Stomach (tissue), 19 donors: ENCODE measurements at places on chromosomes 5 and 9. TPM values are rescaled to one million over a fixed set of nuclear protein-coding genes. Genes with fewer than 3 reads are reported as not detected.

DNA sequence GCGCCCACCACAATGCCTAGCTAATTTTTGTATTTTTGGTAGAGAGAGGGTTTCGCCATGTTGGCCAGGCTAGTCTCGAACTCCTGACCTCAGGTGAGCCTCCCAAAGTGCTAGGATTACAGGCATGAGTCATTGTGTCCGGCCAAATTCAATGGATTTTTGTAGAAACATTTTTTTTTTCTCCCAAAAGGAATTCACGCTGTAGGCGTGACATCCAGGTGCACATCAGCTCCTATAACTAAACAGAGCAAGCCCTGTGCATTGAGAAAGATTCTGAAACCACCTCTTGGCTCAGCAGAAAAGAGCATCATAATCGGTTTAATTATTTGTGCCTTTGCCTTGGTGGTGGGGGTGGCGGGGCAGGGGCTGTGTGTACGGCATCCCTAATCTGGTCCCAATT, 32.9 kb upstream of the DAB2IP start:
- H3K4me3 ChIP-seq, result no peak overlapping the region
- H3K4me1 ChIP-seq, result peaks cover 14% of the 10 kb centered on the region
- H3K27ac ChIP-seq, result no peak overlapping the region
- H3K36me3 ChIP-seq, result no peaks in the 10 kb centered on the region
- H3K27me3 ChIP-seq, result no peaks in the 10 kb centered on the region

DNA sequence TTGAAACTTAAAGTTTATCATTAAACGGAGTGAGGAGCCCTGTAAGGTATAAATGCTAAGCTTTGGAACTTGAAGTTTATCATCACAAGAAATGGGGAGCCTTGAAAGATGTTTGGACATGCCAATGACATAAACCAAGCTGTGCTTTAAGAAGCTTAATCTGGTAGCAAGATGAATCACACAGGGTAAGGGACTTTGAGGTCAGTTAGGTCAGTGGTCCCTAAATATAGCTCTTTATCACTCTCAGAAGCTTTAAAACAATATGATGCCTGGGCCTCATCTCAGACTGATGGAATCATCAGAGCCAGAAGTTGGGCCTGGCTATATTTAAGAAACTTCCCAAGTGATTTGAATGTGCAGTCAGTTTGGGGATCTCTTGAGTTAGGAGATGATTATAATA, 85.7 kb downstream of the TNC start:
- H3K27ac ChIP-seq, result no peak overlapping the region
- DNase-seq, result no peak
- peaks cover 5% of the 10 kb centered on the region for H3K4me1 ChIP-seq
- H3K27me3 ChIP-seq, result no peaks in the 10 kb centered on the region
- no peaks in the 10 kb centered on the region for H3K36me3 ChIP-seq

DNA sequence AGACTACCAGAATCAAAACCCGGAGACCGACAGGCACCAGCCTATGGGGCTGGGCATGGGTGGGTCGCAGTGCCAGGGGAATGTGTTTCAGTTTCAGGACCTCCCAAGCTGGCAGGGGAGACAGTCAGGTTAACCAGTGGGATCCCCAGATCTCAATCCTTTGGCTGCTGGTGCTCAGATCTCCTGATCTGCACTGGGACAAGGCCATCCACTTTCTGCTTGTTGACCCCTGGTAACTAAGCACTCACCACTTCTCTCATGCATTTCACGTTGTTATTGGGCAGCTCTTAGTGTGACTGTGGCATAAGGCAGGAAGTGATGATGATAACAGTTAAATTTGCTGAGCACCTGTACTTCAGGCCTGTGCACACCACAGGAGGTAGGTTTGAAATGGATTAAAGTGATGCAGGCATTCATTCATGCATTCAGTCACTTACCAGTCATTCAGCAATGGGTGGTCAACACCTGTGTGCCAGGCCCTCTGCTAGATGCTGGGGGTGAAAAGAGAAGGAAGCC, 42.1 kb upstream of the STXBP1 start:
- H3K27me3 ChIP-seq, result peaks cover 7% of the 10 kb centered on the region
- peaks cover 79% of the 10 kb centered on the region for H3K4me1 ChIP-seq
- peak; percentile 78 for DNase-seq

DNA sequence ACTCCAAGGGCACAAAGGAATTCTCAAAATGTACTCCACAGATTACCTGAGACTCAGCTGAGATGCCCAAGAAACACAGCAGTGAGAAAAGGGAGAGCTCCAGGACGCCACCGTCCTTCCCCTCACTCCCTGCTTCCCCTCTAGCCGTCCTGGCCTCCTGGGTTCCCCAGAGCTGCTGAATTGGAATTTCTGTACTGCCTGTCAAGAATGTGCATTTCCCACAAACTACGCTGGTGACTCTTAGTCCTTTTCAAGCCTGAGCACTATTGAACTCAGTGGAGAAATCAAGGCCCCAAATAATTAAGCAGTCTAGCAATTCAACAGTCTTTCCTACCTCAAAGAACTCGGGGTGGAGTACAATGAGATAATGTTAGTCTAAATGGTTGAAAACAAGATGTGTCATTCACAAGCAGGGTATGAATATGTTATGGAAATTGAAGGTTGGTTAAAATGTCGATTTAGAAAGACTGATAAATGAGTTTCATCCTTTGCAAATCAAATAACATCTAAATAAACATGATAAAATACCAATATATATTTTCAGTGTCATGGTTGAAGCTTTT, 153.2 kb downstream of the MED27 start:
- no peak overlapping the region for H3K27ac ChIP-seq
- H3K4me3 ChIP-seq, result no peak overlapping the region
- H3K36me3 ChIP-seq, result peaks cover 4% of the 10 kb centered on the region
- H3K4me1 ChIP-seq, result no peaks in the 10 kb centered on the region
- no peak for DNase-seq

DNA sequence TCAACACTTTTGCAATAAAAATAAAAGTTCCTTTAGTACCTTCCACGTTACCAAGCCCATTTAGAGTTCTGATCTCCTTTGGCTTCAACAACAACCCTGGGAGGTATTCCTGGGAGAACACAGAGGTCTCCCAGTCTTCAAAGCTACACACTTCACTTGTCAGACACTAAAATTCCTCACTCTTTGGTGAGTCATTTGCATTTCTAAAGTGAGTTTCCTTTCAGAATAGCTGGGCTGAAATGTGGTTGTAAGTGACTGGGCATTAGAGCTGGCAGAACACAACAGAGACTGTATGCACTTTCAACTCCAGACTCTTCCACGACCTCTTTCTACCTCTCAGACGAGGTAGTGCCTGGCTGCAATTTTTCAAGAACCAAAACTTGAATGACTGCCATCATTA, 11.5 kb upstream of the F2RL1 start:
- DNase-seq, result no peak
- H3K27ac ChIP-seq, result no peak overlapping the region
- H3K36me3 ChIP-seq, result no peaks in the 10 kb centered on the region

DNA sequence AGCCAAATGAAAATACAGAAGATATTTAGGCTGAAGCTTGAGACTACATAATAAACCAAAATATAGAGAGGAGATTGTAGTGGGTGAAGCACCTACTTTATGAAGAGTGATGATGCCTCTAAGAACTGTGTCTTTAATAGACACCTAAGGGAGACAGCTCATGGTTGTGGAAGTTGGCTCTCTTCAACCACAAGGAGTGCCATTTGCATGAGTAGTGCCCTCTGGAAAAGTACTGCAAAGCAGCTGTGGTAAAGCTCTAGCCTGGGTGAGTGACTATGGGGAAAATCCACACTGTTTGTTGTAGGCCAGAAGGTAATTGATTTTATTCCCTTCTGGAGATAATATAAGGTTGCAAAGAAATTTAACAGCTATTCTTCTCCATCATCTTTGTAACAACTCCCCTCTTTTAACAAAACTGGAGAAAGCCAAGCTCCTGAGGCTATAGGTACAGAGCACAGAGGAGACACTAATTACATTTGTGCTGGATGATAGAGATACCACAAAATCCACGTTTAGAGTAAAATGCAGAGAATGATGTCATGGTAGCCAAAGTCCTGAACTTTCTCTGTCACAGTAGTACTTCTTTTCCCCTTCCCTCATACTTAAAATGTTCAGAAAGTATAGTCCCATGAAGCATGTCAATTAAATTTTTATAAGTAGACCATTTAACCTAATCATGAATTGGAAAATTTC, 122.8 kb downstream of the STARD4 start:
- no peak for DNase-seq
- H3K4me1 ChIP-seq, result no peaks in the 10 kb centered on the region
- H3K4me3 ChIP-seq, result no peak overlapping the region
- H3K27ac ChIP-seq, result no peak overlapping the region

- DNase-seq, result no peak
- H3K36me3 ChIP-seq, result no peaks in the 10 kb centered on the region
- H3K27me3 ChIP-seq, result no peaks in the 10 kb centered on the region
- no peak overlapping the region for H3K4me3 ChIP-seq
- H3K27ac ChIP-seq, result no peak overlapping the region
Measured at GRCh38 chr5:165139262-165139661, 1633.8 kb downstream of the MAT2B start.

- no peak for DNase-seq
- H3K4me3 ChIP-seq, result no peak overlapping the region
- H3K27me3 ChIP-seq, result no peaks in the 10 kb centered on the region
- no peak overlapping the region for H3K27ac ChIP-seq
- H3K36me3 ChIP-seq, result no peaks in the 10 kb centered on the region
Measured at GRCh38 chr5:36481454-36482120, 124.8 kb upstream of the SLC1A3 start.

GRCh38 chr5:32445831-32446614, 1.5 kb upstream of the ZFR start:
- H3K27me3 ChIP-seq, result no peaks in the 10 kb centered on the region
- DNase-seq, result peak; percentile 23
- no peak overlapping the region for H3K27ac ChIP-seq
- no peak overlapping the region for H3K4me3 ChIP-seq

DNA sequence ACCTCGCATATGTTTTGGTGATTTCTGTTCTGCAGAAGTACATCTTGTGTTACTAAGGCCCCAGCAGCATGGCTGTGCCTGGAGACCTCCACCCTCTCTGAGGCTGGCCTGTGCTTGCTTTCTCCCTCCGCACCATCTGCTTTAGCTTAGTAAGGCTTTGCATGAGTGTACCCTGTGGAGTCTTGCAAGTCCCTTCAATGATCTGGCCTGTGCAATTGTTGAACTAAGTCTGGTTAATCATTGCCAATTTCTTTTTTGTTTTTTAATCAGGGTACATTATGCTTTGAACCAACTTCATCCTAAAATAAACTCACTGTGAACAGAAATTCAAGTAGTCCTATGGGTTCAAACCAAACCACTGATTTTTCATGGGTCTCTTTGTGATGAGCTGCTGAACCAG, 32.3 kb downstream of the ACOT12 start:
- H3K4me3 ChIP-seq, result no peak overlapping the region
- no peaks in the 10 kb centered on the region for H3K36me3 ChIP-seq
- no peaks in the 10 kb centered on the region for H3K27me3 ChIP-seq
- H3K4me1 ChIP-seq, result no peaks in the 10 kb centered on the region

DNA sequence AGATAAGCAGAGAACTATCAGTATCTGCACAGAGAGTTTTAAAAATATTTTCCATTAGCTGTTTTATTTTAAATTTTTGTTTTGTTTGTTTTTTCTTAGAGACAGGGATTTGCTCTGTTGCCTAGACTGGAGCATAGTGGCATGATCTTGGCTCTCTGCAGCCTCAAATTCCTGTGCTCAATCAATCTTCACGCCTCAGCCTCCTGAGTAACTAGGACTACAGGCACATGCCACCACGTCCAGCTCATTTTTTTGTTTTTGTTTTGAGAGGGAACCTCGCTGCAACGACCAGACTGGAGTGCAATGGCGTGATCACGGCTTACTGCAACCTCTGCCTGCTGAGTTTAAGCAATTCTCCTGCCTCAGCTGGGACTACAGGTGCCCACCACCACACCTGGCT, 138.2 kb upstream of the LPAR1 start:
- no peaks in the 10 kb centered on the region for H3K4me1 ChIP-seq
- no peaks in the 10 kb centered on the region for H3K27me3 ChIP-seq
- no peak overlapping the region for H3K27ac ChIP-seq
- H3K4me3 ChIP-seq, result no peak overlapping the region
- no peak for DNase-seq

- no peaks in the 10 kb centered on the region for H3K36me3 ChIP-seq
- H3K4me3 ChIP-seq, result no peak overlapping the region
- H3K4me1 ChIP-seq, result no peaks in the 10 kb centered on the region
- no peaks in the 10 kb centered on the region for H3K27me3 ChIP-seq
- DNase-seq, result no peak
Measured at GRCh38 chr5:136251502-136252169, 58.7 kb upstream of the SMIM32 start.

GRCh38 chr5:317086-317811, 4.3 kb upstream of the AHRR start:
- H3K4me3 ChIP-seq, result no peak overlapping the region
- H3K36me3 ChIP-seq, result peaks cover 10% of the 10 kb centered on the region
- no peak overlapping the region for H3K27ac ChIP-seq
- H3K27me3 ChIP-seq, result peaks cover 42% of the 10 kb centered on the region

- no peak overlapping the region for H3K27ac ChIP-seq
- no peak for DNase-seq
- H3K27me3 ChIP-seq, result no peaks in the 10 kb centered on the region
- peaks cover 68% of the 10 kb centered on the region for H3K36me3 ChIP-seq
- peaks cover 6% of the 10 kb centered on the region for H3K4me1 ChIP-seq
Measured at GRCh38 chr5:150554857-150555256, 46.9 kb downstream of the NDST1 start.

DNA sequence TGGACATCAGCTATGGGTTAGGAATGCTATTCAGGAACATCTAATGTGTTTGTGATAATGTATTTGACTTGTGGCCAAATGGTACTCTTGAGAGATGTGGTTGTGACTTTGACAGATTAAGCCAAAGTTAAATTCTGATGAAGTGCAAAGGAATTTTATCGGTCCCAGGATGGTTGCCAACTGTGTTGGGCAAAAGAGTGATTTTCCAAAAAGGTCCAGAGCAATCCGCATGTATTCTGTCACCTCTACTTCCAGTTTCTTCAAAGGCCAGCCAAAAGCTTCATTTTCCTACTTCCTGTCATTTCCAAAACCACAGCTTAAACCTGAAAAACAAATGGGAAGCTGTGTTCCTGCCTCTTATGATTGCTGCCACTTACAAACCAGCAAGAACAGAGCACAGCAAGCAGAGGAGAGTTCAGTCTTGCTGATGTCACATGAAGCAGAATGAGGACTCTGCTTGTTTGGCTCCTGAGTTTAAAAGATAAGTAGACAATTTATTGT, 59.8 kb downstream of the MARCHF3 start:
- H3K4me1 ChIP-seq, result peaks cover 22% of the 10 kb centered on the region
- no peak overlapping the region for H3K27ac ChIP-seq
- no peaks in the 10 kb centered on the region for H3K36me3 ChIP-seq
- no peak for DNase-seq
- no peak overlapping the region for H3K4me3 ChIP-seq

- H3K36me3 ChIP-seq, result no peaks in the 10 kb centered on the region
- peaks cover 38% of the 10 kb centered on the region for H3K4me1 ChIP-seq
- H3K27me3 ChIP-seq, result no peaks in the 10 kb centered on the region
- DNase-seq, result no peak
Measured at GRCh38 chr9:109256336-109256735, 64.5 kb downstream of the EPB41L4B start.

Gene PAXX
- total RNA-seq, result 11.9 TPM

Gene LHX2
- total RNA-seq, result 0.18 TPM

Gene ARID3C
- total RNA-seq, result not detected

Gene KCNN2
- 9.4 TPM for total RNA-seq

Gene FOXI1
- 0.18 TPM for total RNA-seq

Gene GCNT4
- 1.2 TPM for total RNA-seq

Gene CORO2A
- 13.0 TPM for total RNA-seq

Gene GNG10
- total RNA-seq, result 53.8 TPM
